ENCODE measurements at places on chromosomes 6 and 20.

DNA sequence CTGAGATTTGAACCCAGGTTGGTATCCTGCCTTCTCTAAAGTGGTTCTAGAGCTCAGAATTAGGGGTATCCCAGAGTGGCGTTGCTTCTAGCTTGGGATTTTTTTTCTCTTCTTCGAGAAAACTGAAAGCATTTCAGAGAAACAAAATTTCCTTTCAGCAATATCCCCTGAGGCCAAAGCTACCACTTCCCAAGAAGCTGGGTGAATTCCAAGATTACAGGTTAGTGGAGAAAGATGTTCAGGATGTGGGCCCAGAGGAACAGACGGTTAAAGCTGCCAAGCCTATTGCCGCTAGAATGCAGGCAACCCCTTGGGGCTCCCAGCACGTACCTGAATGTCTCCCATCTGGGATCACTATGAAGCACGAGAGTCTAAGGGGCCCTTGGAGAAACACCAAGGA is 134.1 kb downstream of the FOXO3 start:
- DNase-seq: no peak

GRCh38 chr6:55643861-55644260 is 64.9 kb upstream of the HMGCLL1 start:
- DNase-seq: no peak

- DNase-seq: no peak
Observed at GRCh38 chr20:52268184-52268749, 76.7 kb upstream of the ZFP64 start.

- DNase-seq: no peak
Observed at GRCh38 chr6:97406633-97407032, 123.6 kb upstream of the MMS22L start.

- DNase-seq: no peak
Observed at GRCh38 chr6:168942646-168943045, 311.0 kb downstream of the THBS2 start.

DNA sequence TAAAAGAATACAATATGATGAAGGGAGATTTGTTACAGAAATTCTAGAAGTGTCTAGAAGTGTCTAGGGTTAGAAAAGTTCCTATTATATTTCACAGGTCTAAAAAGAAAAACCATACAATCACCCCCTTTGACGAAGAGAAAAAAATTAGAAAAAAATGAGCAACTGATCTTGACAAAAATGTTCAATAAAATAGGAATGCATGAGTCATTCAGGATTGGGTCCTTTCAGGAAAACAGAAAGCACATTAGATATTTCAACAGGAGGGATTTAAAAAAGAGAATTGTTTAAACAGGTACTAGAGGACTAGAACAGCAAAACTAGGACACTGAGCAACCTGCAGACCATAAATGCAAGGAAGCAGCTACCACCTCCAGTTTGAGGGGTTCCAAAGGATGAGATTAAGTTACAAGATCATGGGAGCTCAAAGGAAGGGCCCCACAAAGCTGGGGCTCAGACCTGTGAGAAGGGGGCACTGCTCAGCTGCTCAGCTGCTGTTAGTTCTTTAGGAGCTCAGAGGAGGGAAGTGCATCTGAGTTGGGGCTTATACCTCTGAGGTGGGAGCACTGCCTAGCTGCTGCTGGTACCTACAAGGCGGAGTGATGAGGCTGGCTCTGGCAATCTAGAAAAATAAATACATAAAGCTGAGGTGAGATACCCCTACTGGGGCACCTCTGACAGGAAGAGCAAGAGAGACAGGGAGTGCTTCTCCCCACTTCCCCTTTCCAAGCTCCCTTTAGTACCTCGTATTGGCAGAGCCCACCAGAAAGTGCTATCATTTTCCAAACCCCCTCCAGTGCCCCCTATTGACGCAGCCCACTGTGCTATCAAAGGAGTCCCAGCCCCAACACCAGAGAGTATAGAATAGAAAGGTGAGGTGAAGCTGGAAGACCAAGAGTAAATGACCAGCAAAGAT is 27.1 kb upstream of the BEND6 start:
- no peak for DNase-seq

DNA sequence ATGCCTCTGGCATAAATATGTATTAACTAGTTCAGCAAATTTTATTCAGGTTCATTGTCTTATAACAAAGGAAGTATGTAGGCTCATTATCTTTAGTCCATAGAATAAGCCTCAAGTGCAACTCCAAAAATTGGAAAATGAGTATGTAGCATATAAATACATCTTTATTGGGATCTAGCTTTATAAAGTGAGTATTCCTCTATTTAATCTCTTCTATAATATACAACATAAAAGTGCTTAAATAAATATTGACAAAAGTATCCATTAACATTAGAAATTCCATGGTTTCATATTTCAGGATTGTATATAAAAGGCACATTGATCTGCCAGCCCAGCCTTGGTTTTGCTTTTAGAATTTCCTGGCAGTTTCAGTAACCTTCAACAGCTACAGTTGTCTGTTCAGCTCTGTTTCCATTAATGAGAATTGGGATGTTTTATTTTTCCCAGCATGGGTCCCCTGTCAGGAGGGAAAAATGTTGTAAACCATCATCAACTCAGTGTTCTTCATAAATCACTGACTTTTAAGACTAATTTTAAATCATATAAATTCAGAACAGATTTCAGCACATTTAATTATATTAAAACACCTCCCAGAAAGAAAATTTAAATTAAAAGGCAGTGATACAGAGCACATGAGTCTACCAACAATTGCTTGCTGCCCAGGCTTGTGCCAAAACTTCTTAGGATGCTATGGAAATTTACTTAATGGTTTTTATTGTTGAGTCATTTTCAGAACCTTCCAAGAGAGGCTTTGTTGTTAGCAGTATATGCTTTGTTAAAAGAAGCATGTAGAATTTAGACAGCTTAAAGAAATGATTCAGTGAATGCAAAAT is 119.7 kb downstream of the ADGRG6 start:
- no peak for DNase-seq

DNA sequence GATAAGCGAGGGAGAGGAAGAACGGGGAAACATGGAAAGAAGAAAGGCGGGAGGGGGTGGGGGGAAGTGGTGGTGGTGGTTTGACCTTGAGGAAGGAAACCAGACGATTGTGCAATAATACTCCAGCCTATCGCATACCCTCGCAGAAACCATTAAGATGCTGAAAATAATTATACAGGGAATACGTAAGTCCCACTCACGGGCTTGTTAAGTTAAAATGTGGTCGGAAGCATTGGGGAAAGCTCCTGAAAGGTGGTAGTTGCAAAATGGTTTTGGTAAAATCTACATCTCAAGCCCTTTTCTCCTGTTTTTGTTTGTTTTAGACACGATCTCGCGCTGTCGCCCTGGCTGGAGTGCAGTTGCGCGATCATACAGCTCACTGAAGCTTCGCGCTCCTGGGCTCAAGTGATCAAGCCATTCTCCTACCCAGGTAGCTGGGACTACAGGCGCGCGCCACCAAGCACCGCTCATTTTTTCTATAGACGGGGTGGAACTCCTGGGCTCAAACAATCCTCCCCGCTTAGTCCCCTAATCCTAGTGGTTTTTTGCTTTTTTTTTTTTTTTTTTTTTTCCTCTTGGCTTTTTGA is 128.9 kb upstream of the ZNF184 start:
- DNase-seq: no peak

DNA sequence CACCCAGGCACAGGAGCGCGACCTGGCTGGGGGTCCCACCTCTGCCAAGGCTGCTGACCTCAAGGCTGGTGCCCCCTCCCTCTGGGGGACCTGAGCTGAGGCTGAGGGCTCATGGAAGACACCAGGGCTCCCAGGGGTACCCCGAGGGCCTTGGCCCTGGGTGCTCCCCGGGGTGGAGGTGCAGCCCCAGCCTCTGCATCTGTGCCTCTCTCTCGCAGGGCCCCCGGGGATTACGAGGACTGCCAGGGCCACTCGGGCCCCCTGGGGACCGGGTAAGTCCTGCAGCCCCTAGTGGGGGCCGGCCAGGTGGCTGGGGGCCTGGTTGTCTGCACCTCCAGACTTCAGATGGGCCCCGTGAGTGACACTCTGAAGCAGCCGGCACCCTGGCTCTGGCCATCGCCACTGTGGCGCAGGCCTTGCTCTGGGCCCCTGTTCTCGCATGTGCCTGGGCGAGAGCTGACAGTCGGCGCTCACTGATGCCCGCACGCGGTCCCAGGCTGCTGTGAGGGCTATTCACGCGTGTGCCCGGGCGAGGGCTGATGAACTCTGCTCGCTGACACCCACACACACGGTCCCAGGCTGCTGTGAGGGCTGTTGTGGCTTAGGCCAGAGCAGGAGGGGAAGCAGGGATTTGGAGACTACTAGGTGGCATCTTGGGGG is 9.3 kb downstream of the COL9A3 start:
- DNase-seq: no peak

DNA sequence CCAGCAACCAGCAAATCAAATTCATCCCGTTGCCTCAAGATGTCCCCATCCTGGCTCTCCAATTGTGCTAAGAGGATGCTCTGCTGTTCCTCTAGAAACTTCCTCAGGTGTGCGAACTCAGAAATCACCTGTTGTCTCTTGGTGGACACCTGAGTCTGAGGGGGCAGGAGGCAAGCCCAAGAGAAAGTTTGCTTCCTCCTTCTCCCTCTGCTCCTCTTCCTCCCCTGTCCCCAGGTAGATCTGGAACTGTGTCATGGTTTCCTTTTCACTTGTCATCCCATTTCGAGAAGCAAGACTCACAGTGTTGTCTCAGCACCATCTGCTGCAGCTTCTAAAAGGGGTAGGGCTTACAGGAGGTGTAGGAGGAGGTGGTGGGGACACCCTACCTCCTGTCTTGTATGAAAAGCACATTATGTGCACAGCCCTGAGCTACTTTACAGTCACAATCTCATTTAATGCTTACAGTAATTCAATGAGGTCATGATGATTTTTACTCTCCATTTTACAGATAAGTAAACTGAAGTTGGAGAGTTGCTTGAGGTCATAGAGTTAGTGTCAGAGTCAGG is 2.5 kb downstream of the TRIM10 start:
- no peak for DNase-seq

DNA sequence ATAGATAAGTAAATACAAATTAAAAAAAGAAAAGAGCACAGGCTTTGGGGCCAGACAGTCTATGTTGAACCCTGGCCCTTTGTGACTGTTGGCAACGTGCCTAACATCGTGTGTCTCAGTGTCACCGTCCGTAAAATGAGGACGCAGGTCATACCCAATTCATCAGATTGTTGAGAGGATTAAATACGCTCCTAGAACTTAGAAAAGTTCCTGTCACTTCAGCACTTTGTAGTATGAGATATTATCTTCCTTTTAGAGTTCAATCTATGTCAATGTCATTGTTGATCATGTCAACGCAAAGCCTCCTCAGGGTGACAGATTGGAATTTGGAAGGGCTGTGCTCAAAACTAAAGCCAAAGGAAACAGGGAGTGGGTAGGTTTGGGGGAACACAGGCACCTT is 21.7 kb downstream of the SERPINB1 start:
- no peak for DNase-seq

GRCh38 chr6:14743474-14744211 is 502.2 kb upstream of the JARID2 start:
- DNase-seq: peak; percentile 83

- DNase-seq: peak; percentile 21
Observed at GRCh38 chr6:160972111-160972510, 19.5 kb upstream of the MAP3K4 start.

DNA sequence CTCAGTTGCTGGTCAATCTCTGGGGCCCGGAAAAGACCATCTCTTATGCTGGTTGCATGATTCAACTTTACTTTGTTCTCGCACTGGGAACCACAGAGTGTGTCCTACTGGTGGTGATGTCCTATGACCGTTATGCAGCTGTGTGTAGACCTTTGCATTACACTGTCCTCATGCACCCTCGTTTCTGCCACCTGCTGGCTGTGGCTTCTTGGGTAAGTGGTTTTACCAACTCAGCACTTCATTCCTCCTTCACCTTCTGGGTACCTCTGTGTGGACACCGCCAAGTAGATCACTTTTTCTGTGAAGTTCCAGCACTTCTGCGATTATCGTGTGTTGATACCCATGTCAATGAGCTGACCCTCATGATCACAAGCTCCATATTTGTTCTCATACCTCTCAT is 4.3 kb downstream of the OR2J3 start:
- no peak for DNase-seq

GRCh38 chr6:12968839-12969558 is 252.4 kb downstream of the PHACTR1 start:
- DNase-seq: no peak
